ENCODE measurements at places on chromosomes 11 and 22.
A peak's percentile ranks its signal among the peaks of the same experiment; 100 is the strongest.

GRCh38 chr11:117097014-117097388 lies 1.2 kb downstream of the SIK3 start:
- no peak for DNase-seq

- DNase-seq, result no peak
Measured at GRCh38 chr11:81959341-81959740, 774.3 kb downstream of the FAM181B start.

- DNase-seq, result no peak
Measured at GRCh38 chr11:20056109-20056949, 103.9 kb downstream of the DBX1 start.

- no peak for DNase-seq
Measured at GRCh38 chr11:76839311-76839710, 21.4 kb upstream of the ACER3 start.

DNA sequence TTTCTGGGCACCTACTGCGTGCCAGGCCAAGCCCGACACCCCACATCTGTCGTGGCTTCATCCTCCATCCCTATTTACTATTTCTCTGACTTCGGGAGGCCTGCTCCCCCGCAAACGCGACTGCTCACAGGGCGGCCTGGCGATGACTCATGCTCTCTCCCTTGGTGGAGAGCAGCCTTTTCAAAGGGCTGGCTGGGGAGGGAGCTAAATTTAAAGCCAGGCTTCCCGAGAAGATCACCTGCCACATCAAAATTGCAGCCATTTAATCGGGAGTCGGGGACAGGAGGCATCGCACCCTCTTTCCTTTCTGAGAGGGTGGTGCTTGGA lies 24.9 kb upstream of the SHISAL1 start:
- DNase-seq, result no peak

- no peak for DNase-seq
Measured at GRCh38 chr22:31173386-31174145, 13.6 kb downstream of the RNF185 start.

DNA sequence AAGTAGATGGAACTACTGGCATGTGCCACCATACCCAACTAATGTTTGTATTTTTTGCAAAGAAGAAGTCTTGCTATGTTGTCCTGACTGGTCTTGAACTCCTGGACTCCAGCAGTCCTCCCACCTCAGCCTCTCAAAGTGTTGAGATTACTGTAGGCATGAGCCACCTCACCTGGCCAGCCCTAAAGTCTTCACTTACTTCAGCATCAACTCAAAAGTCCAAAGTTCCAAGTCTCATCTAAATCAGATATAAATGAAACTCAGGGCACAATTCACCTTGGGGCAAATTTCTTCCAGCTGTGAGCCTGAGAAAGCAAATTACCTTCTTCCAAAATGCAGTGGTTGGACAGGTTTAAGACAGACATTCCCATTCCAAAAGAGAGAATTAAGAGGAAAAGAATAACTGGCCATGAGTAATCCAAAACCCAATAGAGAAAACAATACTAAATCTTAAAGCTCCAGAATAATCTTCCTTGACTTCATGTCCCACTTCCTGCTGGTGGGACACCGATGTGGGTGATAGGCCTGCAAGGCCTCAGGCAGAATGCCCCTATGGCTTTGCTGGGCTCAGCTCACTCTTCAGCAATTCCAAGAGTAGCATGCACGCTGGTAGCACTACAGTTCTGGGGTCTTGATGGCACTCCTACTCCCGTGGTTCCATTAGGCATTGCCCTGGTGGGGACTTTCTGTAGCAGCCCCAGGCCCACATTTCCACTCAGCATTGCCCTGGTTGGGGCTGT lies 50.3 kb downstream of the TUG1 start:
- no peak for DNase-seq

DNA sequence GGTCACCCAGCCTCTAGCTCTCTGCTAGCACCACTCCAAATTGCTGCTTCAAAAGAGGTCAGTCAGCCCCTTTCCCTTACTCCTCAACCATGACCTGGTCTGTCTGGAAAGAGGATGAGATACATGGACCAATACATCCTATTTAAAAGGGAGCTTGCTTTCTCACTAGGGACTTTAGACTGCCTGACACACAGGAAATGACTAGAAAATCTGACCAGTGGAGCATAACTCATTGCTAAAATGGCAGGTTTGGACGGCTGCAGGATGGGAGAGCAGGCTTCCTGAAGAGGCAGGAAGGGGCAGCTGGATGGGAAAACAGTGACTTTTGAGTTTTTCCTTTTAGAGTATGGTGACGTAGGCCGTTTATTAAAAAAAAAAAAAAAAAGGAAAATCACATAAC lies 25.3 kb downstream of the STIM1 start:
- DNase-seq, result no peak

DNA sequence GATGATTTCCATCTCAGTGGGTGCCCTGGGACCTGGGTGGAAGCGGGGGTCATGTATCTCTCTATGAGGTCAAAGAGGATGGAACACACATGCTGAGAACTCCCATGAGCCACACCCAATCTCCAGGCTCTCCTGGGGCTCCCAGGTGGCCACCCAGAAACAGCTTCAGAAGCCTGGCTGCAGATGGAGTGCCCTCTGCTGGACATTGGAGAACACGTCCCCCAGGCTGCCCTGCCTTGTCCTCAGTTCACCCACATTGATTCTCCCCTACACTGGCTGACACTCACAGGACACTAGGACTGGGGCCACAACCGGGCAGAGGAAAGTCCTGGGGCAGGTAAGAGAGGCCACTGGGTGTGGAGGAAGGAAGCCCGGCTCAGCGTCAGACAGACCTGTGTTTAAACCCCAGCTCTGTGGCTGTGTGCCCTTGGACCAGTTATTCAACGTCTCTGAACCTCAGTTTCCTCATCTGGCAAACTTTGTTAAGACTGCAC lies 4.5 kb upstream of the NOL12 start:
- DNase-seq, result peak; percentile 83

- no peak for DNase-seq
Measured at GRCh38 chr11:116840746-116841296, 3.4 kb upstream of the APOA1 start.

DNA sequence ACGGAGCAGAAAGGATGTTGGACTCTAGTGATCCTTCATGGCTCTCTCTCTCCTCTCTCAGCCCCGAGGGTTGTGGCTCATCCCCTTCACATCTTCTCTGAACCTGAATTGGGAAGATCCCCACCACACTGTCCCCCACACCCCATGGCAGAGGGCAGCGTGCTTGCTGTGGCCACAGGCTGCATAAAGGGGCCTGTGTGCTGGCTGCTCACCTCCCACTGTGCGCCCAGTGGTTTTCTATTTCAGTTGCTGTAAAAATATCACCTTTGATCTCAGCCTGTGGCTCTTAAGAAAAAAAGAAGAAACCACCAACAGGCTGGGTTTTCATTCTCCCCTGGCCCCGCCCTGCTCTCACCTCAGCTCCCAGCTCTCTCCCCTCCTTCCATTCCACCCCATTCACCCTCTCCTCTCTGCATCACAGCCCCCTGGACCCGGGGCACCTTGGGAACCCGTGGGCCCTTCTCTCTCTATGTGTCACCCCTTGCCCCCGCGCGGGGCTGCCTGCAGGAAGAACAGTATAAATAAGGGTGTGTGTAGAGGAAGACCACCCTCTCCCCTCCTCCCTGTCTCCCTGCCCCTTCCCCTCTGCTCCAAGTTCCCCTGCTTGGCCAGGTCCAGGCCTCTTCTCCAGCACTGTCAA lies 25.8 kb upstream of the WNT11 start:
- DNase-seq, result no peak

- peak; percentile 48 for DNase-seq
Measured at GRCh38 chr11:63609536-63609935, 4.7 kb downstream of the PLAAT3 start.

DNA sequence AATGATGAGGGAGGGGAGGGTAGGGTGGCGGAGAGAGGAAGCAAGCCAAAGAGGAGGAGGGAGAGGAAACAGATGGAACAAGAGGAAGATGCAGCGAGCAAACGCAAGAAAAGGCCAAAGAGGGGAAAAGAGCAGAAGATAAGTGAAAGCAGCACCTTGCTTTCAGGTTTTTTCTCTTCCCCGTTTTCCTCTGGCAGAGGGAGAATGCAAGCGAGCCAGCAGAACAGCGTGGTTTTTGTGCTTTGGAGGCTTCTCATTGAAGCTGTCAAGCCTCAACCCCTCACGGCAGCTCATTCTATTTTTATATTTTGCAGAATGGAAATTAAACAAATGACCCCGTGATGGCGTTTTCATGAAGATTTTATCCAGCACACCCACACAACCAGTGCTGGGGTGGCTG lies 67.1 kb upstream of the GRAMD1B start:
- DNase-seq, result no peak

DNA sequence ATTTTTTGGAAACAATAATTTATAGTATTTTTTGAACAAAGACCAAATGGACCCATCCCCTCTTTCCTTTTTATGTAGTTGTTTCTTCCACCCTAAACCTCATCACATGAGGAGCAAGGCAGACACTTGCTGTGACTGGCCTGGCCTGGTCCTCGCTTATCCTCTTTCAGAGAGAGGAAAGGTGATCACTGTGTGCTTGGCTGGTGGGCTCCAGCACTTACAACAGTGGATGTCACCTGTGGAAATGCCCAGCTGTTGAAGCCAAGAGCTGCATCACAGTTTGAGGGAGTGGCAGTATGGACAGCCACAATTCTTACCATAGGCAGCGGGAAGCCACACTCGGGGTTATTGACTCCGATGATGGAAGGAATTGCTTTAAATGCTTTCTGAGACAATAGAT lies 185.7 kb downstream of the BCR start:
- DNase-seq, result no peak

DNA sequence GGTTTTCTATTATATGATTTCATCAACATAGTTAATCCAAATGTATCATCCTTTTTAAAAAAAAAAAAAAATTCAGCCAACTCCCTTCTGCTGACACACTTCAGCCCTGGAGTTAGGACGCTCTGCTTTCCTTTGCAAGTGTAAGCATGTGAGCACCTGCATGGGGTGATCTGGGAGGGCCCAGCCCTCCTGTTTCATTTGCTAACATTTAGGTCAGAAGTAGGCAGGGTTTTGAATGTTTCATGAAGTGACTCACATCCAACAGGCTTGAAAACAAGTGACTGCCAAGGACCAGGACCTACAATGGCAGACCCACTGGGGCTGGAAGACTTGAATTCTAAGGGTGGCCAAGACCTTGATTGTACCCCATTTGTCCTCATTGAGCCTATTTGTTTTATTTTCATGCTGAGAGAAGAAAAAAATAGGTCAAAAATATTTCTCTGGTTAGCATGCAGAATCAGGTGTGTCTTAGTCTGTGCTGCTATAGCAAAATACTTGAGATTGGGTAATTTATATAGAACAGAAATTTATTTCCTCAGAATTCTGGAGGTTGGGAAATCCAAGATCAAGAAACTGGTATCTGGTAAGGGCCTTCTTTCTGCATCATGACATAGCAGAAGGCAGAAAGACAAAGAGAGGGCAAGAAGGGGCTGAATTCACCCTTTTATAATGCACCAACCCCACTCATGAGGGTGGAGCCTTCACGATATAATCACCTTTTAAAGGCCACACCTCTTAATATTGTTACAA lies 137.6 kb downstream of the CD44 start:
- DNase-seq, result no peak

DNA sequence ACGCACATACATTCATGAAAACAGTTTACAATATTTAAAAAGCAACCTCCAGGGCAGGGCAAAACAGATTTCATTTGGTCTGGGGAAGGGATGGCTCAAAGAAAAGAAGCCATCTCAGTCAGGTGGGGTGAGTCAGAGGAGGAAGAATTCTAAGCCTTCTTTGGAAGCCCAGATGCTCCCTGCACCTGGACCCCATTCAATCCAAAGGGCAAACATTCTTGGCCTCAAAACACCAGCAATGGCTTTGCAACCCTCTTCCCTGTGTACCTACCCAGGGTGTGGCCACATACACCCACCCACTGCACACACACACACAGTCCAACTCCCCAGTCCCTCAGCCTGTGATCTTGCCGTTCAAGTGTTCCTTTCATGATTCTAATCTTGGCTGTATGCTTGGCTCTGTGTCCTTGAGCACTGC lies 2.0 kb downstream of the KCNE3 start:
- DNase-seq, result peak; percentile 22

- no peak for DNase-seq
Measured at GRCh38 chr11:81345609-81346008, 1388.1 kb downstream of the FAM181B start.

- DNase-seq, result peak; percentile 76
Measured at GRCh38 chr22:30250661-30251267, 4.2 kb upstream of the LIF start.

- DNase-seq, result no peak
Measured at GRCh38 chr11:1728301-1728700, 22.1 kb downstream of the IFITM10 start.

DNA sequence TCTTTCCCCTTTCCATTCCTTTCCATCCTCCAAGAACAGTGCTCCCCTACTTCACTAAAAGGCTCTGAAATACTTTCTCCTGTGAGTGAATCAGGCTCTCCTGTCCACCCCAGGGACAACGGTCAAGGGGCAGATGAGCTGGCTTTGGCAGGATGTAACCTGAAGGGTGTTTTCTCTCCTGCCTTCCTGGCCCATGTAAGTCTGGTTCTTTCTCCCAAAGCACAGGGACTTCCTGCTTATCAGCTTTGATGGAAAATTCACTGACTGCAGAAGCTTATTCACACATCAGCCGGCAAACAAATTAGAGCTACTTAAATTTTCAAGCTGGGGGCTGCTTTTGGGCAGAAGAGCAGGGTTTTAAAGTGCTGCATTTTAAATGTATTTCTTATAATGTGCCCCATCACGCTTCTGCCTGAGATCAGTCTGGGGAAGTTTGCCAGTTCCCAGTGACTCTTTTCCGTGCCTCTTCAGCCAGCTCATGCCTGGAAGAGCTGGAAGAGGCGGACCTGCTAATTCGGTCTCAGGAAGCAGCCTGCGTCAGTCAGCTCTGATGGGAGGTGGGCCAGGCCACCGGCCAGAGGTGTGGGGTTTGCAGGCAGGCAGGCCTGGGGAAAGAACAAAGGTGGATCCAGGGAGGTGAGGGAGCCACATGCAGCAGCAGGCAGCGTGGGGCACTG lies 140.4 kb upstream of the TBCEL start:
- DNase-seq, result no peak

DNA sequence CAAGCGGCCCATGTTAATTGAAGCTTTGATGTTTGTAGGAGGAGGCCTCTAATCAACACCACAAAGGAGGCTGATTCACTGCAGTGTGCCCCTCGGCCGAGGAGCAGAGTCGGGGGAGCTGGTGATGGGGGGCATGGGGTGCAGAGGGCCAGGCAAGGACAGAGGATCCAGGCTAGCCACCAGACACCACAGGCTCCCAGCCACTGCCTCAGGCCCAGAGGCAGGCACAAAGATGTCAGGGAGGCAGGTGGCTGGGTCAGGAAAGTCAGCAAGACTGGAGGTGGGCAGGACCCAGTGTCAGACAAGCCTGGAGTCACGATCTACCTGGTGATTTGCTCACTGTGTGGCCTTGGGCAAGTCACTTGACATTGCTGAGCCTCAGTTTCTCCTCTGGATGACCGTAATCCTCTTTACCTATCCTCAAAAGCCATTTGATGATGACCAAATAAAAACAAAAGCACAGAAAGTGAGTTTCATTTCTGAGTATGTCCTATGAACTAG lies 121.0 kb downstream of the BUD13 start:
- DNase-seq, result peak; percentile 22

GRCh38 chr11:103871923-103872551 lies 164.4 kb upstream of the DDI1 start:
- DNase-seq, result no peak

Measured in activated CD8-positive, alpha-beta memory T cell treated with anti-CD3 and anti-CD28 coated beads, Interleukin-2, amount 50 U/mL, for 48 hours (primary cell).